NB4 (cell line): ENCODE measurements at places on chromosomes 7 and 10.

DNA sequence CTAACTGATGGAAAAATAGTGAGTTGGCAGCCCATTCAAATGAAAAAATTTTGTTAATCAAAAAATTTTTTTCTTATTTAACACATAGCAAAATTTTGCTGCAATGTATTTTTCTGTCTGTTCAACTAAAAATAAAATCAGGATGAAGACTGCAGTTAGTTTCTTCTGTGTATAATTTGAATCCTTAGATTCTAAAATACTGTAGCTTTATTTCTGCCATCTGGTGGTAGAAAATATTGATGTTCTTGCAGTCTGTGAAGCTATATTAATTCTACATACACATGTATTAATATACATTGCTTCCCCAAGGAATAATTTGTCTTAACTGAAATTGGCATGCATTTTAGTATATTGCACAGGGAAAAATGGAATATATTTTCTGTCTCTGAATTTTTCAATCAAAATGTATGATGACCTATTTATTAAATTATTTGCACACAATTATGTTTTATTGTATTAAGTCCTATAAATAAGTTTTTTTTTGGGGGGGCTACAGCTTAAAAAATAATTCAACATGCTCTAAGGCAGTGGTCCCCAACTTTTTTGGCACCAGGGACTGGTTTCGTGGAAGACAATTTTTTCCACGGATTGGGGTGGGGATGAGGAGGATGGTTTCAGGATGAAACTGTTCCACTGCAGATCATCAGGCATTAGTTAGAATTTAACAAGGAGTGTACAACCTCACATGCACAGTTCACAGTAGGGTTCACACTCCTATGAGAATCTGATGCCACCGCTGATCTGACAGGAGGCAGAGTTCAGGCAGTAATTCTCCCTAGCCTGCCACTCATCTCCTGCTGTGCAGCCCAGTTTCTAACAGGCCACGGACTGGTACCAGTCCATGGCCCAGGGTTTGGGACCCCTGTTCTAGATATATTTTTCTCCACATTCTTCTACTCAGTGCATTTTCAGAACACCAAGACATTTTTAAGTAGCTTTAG lies 119.4 kb downstream of the GNAT3 start:
- DNase-seq, result peak; percentile 17

DNA sequence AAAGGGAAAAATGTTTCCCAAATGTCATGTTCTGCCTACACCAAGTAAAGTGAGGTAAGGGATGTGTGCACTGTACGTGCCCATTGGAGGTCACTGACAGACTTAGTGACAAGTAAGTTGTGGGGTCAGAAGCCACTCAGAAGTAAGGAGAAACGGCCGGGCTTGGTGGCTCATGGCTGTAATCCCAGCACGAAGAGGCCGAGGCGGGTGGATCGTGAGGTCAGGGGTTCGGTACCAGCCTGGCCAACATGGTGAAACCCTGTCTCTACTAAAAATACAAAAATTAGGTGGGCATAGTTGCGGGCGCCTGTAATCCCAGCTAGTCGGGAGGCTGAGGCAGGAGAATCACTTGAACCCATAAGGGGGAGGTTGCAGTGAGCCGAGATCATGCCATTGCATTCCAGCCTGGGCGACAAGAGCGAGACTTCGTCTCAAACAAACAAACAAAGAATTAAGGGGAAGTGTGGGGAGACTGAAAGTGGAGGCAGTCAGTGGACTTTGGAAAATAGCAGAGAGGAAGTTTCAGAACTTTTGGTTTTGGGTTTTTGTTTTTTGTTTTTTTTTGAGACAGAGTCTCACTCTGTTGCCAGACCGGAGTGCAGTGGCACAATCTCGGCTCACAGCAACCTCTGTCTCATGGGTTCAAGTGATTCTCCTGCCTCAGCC lies 114.8 kb downstream of the WDFY4 start:
- no peak for DNase-seq

DNA sequence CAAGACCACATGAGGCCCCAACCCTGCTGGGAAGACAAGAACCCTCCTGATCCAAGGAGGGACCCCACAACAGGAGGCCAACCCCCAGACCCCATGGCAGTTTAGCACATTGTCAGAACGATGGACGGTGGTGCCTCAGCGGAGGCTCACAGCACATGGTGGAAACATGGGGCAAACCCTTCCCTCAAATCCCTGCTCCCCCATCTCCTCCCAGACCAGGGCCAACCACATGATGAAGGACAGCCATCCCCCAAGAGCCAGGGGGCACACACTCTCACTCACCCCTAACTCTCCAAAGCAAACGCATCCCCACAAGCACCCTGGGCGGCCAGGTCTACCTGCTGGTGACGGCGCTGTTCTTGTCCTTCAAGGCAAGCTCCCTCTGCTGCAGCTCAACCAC lies 83.9 kb downstream of the MAD1L1 start:
- no peak for DNase-seq

- DNase-seq, result no peak
Measured at GRCh38 chr10:15320522-15321203, 50.4 kb downstream of the FAM171A1 start.

- no peak for DNase-seq
Measured at GRCh38 chr10:71299071-71299785, 19.8 kb upstream of the SLC29A3 start.

DNA sequence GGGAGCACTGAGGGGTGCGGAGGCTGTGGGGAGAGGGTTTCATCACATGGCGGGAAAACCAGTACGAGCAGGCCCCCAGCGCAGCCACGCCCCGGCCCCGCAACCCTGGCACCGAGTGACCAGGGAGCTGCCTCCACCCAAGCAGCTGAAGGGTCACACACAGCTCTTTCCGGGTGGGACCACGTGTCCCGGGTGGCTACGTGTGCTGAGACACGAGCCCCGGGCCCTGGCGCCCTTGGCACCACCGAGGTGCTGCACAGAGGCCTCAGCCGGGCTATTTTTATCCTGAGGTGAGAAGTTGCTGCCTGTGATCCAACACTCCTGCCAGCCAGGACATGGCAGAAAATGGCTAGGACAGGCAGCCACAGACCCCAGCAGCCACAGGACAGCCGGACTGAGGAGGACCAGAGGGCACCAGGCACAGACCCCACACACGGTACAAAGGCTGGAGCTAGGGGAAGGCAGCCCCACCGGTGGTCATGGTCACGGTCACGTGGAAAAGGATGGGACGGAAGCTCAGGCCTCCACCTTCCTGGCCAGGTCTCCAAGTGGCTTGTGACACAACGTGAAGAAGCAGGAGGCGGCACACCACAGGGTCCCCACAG lies 223.7 kb downstream of the MAD1L1 start:
- no peak for DNase-seq

DNA sequence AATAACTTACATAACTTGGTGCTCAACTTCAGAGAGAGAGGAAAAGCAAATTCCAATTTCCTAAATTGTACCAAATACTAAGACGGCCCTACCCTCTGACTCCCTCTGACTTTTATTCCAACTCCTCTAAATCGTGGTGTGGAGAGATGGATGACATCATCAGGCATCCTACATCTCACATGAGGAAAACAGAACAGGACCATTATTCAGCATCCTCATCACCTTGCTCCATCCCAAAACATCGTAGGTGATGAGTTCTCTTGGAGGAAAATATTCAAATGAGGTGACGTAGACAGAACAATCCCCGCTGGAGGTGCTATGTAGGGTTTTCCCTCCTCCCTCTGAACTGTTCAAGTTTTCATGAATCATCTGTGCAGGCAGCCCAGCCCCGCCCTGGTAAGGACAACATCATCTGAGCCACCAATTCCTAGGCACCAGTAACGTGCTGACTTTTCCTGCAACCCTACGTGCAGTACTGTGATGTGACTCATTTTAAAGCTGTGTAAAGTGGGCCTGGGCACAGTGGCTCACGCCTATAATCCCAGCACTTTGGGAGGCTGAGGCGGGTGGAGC lies 167.2 kb downstream of the CALN1 start:
- no peak for DNase-seq

DNA sequence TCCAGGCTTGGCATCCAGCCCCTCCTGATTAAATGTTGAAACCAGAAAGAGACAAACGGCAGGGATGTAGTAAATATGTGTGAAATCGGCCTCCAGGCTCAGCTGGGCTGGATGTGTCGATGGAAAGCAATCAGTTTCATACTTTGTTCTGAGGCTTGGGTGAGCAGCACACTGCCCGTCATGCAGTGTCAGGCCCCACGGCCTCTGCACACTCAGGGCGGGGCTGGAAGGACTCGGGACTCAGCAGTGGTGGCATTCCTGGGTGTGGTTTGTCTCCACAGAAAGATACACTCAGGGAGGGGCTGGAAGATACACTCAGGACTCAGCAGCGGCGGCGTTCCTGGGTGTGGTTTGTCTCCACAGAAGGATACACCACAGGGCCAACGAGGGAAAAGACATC lies 22.0 kb downstream of the ADGRA1 start:
- DNase-seq, result no peak

DNA sequence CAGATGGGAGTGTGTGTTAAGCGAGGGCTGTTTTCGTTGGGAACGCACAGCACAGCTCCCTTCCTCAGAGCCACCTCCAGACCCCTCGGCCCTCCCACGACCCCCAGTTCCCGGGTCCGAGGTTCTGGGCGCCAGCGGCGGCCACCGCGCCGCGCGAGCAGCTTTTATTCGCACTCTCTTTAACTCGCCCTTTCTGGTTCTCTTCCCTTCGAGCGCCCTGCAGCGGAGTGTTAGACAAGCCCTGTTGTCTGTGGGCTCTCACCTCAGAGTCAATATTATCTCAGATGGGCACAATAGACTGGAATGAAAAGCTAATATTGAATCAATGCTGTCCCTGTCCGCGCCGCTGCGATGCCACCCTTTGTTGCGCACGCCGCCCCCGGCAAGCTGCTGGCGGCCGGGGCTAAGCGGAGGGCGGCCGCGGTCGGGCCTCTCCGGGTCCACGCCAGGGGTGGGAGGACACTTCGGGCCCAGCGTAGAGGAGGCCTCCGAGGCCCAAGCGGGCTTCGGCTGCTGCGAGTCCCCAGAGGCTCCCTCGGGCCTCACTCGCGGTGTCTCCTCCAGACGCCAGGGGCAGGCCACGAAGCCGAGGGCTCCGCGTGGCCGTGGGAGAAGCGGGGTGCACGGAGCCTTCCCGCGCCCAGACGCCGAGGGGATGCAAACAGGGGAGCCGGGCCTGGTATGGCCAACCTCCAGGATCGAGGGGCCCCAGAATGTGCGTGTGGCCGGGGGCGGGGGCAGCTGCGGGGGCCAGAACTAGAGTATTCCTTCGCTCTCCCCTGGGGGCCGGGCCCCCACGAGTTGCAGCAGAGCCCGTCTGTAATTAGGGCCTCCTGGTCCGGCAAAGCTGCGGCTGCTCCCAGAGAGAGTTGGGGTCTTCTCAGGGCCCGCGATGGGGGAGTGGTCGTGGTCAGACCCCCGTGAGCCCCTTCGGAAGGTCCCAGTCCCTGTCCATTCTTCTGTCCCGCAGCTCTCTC lies 7.9 kb upstream of the EMX2 start:
- no peak for DNase-seq
